HCT116 (cell line): ENCODE measurements at places on chromosomes 13 and 19. TPM values are rescaled to one million over a fixed set of nuclear protein-coding genes. Genes with fewer than 3 reads are reported as not detected.

- no peak for DNase-seq
These were observed 2.7 kb upstream of the MISP start for GRCh38 chr19:748274-748598.

DNA sequence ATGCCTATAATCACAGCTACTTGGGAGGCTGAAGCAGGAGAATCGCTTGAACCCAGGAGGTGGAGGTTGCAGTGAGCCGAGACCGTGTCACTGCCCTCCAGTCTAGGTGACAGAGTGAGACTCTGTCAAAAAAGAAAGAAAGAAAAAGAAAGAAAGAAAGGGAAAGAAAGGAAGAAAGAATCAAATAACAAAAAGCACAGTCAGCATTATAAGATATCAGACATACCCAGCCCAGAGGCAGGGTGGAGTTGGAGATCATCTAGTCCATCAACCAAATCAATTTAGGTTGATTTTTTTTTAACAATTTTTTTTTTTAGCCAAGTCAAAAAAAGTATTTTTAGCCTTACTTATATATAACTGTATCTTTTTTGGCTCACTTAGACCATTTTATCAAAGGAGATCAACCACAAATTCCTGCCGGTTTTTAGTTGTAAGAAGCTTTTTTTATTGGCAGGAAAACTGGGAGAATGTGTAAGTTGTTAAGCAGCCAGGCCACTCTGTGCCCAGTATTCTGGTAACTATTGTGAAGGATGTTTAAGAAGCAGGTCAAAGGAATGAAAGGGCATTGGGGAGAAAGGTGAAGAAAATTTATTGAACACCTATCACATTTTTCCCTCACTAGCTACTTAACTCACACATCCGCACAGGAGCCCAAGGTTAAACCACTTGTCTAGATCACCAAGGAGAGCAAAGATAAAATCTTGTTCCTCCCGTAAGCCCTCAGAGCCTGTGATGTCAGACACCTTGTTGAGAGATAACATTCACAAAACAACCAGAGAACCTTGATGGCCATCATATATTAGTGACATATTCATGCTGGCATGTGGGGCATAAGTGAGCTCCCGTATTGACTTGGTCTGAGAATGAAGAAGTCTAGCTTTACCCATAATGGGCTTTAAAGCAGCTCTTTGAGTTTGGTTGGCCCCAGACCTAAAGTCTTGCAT lies 91.8 kb downstream of the COL4A2 start:
- no peak for DNase-seq

GRCh38 chr13:27712421-27712820 lies 79.9 kb upstream of the GSX1 start:
- DNase-seq, result no peak

- DNase-seq, result no peak
These were observed 62.7 kb downstream of the TSHZ3 start for GRCh38 chr19:31286491-31286890.

DNA sequence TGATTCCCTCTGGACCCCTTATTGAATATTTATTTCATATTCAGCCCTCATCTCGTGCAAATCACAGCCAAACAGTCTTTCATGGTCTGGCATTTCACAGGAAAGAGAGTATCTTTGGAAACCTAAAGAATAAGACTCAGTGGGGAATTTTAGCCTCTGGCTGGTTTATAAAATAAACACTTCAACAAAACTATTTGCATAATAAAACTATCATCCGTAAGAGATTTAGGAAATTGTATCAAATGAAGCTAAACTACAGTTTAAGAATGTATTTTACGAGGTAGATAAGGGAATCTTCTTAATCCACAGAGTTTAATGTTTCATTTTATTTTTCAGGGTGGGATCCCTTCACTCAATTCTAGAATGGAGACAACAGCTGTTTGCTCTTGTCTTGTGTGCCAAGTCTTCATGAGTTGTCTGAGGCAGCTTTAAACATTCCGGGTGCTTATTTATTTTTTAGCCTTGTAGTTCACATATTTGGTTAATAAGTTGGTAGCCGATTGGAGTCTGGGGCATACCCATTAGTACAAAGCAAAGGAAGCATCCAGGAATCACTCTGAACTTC lies 634.4 kb upstream of the KLF12 start:
- no peak for DNase-seq

- no peak for DNase-seq
These were observed 15.4 kb downstream of the FARP1 start for GRCh38 chr13:98158172-98158899.

DNA sequence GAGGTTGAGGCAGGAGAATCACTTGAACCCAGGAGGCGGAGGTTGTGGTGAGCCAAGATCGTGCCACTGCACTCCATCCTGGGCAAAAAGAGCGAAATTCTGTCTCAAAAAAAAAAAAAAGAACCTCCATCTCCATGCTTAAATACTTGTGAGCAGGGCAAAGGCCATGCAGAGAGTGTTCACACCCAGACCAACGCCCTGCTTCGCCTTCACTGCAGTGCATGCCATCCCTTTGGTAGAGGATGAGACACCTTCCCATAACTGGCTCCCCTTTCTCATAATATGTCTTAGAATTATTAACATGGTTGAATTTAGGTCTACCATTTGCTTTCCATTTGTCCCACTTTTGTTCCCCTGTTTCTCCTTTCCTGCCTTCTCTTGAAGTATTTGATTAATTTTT lies 15.4 kb downstream of the BBC3 start:
- DNase-seq, result no peak

GRCh38 chr13:31018511-31018910 lies 86.1 kb downstream of the TEX26 start:
- no peak for DNase-seq

DNA sequence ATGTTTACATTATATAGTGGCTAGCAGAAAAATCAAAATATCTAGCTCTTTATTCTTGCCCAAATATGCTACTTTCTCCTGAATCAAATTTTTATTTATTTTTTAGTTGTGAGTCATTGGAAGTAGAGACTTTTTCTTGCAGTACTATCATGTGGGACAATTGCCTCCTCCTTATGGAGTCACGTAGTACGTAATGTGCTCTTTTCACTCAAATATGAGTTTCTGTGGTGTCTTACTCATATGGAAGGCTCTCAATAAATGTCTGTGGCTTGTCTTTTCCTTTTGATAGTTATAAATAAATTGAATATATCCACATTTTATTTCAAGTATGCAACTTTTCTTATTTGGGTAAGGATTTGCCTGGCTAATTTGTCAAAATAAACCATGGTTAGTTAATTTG lies 1411.0 kb upstream of the SLC10A2 start:
- no peak for DNase-seq

- no peak for DNase-seq
These were observed 24.3 kb downstream of the ZNF112 start for GRCh38 chr19:44332145-44332544.

DNA sequence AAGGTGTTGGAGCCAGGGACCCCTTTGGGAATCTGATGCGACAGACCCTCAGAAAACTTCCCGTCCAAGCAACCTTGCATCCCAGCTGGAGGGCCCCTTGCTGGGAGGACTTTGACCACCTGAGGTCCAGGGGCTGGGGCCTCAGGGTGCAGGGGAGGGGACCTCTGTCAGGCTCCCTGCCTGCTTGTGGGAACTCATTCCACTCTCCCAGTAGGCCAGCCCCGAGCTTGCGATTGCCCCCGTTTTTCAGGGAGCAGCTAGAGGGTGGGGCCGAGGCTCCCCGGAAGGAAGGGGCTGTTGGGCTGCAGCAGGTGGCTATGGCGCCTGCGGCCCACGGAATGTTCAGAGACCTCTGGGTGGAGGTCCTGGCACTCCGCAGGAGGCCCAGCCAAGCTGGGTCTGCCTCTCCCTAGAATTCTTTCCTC lies 2.8 kb downstream of the GNA11 start:
- DNase-seq, result no peak

DNA sequence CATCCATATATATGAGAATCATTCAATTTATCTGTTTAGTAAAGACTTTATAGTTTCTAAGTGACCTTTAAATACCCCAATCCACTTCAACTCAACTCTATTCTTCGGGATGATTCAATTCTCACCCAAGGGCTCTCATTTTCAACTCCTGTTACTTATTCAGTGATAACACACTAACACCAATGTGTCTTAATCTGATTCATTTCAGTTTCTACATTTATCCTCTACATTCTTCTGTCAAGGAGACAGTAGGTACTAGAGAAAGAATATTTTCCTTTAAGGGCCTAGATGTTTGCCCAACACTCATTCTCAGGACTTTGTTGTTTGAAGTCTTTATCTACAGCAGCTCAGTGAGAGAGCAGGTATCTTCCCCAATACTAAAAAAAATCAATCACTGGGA lies 7.1 kb downstream of the ARGLU1 start:
- no peak for DNase-seq

DNA sequence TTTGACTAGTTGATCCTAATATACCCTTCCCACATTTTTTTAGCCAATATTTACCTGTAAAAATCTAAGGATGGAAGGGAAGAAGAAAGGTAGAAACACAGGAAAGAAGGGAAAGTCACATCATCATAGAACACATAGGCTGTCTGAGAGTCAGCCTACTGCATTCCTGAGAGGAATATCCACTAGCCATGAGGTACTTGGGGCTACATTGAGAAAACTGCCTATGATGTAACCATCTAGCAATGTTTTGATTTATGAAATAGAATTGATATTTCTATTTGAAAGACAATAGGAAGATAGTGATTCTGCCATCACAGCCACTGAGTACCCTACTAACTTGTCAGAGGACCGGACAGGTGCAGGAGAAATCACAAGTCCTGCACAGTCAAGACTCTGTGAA lies 873.8 kb downstream of the GPC5 start:
- DNase-seq, result no peak

DNA sequence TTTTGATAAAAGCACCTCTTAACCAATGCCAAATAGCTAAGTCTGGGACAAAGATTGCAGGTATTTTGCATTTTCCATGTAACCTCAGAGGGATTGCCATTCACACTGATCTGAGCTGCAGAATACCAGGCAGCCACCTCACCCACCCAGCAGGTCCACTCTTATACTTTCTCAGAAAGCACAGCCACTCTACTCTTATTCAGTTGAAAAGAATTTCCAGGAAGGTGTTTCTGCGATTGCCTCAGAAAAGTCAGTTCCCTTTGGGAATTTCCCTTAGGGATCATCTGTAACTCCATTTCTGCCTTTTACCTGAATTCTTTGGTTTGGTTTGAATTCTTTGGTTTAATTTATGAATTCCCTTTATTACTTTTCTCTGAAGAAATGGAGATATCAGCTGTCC lies 904 bp upstream of the ALOX5AP start:
- DNase-seq, result no peak

GRCh38 chr13:77002590-77003190 lies 10.8 kb downstream of the CLN5 start:
- peak; percentile 12 for DNase-seq

DNA sequence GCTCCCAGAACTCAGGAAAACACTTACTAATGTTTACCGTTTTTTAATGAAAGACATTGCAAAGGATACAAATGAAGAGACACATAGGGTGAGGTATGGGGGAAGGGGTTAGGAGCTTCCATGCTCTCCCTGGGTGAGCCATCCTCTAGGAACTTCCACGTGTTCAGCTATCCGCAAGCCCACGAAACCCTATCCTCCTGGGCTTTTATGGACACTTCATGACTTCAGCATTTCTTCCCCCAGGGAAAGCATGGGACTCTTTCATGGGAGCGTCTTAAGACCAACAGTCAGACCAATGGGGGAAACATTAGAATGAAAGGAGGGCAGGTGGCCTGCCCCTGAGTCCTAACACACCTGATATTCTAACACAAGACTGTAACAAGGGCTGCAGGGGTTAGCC lies 6.6 kb upstream of the ESD start:
- DNase-seq, result no peak

DNA sequence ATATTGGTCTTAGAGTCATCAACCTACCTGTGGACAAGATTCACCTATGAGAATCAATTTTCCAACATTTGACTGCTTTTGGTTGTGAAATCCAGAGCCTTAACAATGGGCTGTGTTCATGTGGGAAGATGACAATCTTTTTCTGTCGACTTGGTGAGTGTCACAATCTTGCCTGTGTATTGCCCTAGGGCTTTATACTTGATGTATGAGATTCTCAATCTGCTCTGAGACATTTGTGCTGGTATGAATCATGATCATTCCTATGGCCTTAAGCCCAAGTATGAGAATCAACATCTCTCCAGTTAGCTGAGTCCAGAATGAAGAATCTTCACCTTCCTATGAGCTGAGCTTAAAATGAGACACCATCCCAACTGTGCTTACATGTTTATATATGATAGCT lies 68.7 kb downstream of the ZNF726 start:
- no peak for DNase-seq

DNA sequence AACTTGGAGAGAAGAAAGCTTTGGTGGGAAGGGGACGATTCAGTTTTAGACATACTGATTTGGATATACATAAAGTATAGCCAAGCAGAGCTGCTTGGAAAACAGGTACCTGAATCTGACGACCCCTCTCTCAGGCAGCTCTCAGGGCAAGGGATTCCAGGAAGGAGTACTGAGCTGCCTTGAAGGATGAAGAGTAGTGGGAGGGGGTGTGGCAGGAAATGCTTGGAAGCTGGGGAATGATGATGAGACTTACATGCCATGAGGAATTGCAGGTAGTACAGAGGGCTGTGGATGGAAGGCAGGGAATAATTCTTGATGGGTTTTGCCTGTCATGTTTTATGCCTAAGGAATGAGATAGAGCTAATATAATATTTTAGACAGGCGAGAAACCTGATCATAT lies 38.7 kb downstream of the HTR2A start:
- DNase-seq, result no peak

- DNase-seq, result no peak
These were observed 213.4 kb downstream of the ABCC4 start for GRCh38 chr13:95087746-95088305.

EFNB2 gene
- total RNA-seq, result 30.9 TPM

PLIN3 gene
- 207 TPM for total RNA-seq

ATP4B gene
- not detected for total RNA-seq

CBY2 gene
- total RNA-seq, result not detected

SPATA13 gene
- total RNA-seq, result 21.4 TPM

CGB1 gene
- 0.76 TPM for total RNA-seq
